ENCODE measurements at places on chromosomes 7 and 10.

DNA sequence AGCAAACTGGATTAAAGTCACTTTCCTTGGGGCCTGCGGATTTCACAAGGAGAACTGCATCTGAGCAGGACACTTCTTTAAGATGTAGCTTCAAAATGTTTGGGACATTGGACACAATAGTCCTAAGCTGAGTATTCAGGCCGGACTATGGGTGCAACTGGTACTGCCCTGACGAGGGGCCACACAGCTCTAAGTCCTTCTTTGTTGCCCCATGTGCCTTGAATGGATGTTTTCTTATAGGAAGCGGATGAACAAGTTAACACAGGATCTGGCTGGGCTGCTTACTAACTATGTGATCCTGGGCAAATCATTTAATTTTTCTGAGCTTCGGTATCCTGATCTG lies 147.8 kb upstream of the KLF14 start:
- DNase-seq = no peak

- DNase-seq = no peak
Measured at GRCh38 chr7:153027210-153027609, 267.7 kb downstream of the ACTR3B start.

GRCh38 chr10:122521011-122521410 lies 39.5 kb upstream of the DMBT1 start:
- DNase-seq = no peak

DNA sequence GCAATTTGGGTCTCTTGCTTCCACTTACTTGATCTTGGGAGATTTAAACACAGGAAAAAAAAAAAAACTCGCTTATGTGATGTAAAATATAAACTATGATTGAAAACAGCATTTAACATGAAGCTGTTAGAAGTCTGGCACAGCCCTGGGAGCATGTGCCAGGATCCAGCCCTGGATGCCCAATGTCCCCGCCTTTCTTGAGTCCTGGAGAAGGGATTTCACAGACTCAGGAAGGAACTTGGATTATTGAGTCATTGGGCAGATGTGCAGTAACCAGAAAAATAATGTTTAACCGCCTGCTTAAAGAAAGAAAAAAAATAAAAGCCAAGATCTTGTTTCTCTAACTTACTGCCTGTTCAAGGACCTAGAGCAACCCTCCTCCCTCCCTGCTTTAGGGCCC lies 3.7 kb upstream of the JCAD start:
- DNase-seq = no peak

DNA sequence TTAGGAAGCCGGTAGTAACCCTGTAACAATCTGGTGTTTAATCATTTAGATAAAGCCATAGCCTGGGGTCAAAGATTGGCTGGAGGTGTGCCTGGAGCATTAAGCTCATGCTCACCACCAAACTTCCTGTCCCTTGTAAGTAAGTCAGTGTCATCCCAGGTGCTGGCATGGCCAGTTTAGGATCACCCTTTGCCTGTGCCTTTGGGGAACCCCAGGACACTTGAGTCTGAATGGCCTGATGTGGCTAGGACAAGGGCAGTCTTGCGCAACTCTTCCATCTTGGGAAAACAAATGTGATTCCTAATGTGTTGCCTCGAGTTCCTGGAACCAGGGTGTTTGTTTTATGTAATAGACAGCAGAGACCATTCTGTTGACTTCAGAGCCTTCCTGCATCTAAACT lies 154.8 kb downstream of the GRK5 start:
- DNase-seq = no peak

DNA sequence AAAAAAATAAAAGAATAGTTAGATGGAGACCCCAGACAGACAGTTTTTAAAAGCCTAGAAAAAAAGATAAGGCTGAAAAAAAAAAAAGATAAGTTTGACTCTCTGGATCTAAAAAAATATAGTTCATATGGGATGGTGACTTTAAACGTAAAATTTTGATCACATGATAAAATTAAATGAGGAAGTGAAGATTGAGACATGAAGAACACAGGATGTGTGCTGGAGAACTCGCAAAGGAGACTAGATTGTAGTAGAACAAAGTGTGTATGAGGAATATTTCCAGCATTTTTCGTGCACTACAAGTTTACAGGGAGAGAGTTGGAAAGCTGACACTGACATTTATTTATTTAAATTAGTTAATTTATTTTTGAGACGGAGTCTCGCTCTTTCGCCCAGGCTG lies 286.4 kb downstream of the PRPF18 start:
- DNase-seq = no peak
